ENCODE measurements at places on chromosomes 5 and 9.

- no peak for DNase-seq
Measured at GRCh38 chr9:36855448-36856315, 178.4 kb downstream of the PAX5 start.

GRCh38 chr5:79471556-79471955 lies 42.4 kb downstream of the HOMER1 start:
- no peak for DNase-seq

DNA sequence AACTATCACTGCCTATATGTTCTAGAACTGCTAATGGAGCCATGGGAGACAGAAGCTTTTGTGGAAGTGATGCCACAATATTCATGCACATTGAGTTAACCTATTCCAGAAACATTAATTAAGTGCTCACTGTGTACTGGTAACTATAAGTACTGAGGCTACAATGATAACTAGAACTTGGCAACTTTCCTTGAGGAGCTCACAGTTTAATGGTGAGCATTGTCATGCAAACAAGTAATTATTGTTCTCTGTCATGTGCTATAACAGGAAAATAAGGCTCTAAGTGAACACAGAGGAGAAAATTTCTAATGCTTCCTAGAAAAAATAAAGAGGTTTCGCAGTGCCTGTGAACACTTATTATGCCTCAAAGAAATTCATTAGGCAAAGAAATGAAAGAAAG lies 142.2 kb downstream of the BAAT start:
- no peak for DNase-seq

DNA sequence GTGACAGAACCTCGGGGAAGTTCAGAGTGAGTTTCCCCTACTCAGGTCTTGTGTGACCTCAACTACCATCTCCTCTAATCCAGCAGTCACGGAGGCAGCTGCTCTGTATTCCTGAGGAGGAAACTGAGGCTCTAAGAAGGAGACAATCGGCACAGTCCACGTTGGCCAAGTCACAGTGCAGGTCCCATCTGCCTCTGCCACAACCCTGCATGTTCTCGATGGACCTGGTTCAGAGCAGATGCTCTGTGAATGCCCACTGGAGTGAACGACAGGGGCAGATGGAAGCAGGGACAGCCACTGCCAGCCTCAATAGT lies 722 bp upstream of the ERGIC1 start:
- DNase-seq, result no peak

GRCh38 chr9:86356871-86357866 lies 3.0 kb upstream of the TUT7 start:
- DNase-seq, result no peak

GRCh38 chr9:17905366-17905765 lies 326.5 kb downstream of the SH3GL2 start:
- no peak for DNase-seq

GRCh38 chr9:126989847-126990842 lies 75.6 kb downstream of the RALGPS1 start:
- no peak for DNase-seq

GRCh38 chr5:146072595-146072994 lies 32.8 kb downstream of the PLAC8L1 start:
- DNase-seq, result no peak

- peak; percentile 20 for DNase-seq
Measured at GRCh38 chr5:14687023-14687665, 22.6 kb downstream of the OTULIN start.

DNA sequence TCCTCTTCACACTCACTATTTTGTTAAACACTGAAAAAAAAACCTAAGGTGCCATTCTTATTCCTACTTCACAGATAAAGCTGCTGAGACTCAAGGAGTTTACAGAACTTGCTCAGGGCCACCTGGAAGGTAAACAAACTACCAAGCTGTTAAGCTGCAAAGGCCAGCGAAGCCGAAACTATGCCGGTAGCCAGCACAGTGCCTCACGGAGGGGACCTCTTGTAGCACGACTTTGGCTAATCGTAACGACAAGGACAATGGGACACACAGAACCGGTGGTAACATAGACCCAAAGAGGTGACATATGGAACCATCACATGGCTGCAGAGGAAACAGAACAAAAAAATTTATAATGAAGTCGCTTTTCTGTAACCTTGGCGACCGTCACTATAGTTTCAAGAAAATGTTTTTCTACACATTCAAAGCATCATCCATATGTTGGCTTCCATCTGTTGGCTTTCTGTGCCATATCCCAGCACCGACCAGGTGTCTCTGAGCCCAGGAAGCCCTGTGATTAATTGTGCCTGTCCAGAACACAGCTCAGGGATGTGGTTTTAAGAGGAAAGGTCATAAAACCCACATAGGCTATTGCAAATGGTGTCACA lies 60.3 kb downstream of the S1PR3 start:
- no peak for DNase-seq

DNA sequence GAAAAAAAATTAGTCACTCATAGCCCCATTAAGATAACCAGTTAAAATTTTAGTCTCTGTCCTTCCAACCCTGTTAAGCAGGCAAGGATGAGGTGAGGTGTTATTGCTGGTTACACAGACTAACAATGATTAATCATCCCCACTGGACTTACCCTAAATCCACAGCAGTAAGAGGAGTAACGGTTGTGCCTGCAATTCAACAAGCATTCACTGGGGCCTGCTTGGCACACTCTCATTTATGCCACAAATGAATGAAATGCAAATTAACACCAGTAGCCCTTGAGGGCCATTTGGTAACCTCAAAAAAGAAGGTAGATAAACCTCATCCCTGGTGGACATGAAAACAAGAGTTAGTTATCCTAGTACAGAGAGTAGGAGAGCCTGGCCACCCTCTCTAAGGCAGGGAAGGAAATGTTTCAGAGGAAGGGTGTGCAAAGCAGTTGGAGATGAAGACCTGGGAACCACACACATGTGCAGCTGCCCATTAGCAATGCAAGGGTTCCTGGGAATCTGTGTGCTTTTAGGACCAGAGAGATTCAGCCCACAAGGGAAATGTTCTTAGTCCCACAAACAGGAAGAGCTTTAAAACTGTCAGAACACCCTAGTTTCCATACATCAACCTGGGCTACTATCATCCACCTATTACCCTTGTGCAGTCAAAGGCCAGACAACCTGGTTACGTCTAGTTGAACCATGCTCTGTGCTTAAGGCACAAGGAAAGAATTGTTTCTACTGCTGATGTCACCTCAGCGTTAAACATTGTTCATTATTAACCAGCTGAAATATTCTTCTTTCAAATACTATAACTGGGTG lies 7.7 kb downstream of the LHFPL2 start:
- no peak for DNase-seq

- DNase-seq, result no peak
Measured at GRCh38 chr9:96453625-96454024, 3.7 kb downstream of the HABP4 start.

GRCh38 chr9:16013366-16013765 lies 460.5 kb downstream of the CCDC171 start:
- DNase-seq, result no peak

- no peak for DNase-seq
Measured at GRCh38 chr9:80077059-80077458, 505.3 kb downstream of the TLE4 start.

DNA sequence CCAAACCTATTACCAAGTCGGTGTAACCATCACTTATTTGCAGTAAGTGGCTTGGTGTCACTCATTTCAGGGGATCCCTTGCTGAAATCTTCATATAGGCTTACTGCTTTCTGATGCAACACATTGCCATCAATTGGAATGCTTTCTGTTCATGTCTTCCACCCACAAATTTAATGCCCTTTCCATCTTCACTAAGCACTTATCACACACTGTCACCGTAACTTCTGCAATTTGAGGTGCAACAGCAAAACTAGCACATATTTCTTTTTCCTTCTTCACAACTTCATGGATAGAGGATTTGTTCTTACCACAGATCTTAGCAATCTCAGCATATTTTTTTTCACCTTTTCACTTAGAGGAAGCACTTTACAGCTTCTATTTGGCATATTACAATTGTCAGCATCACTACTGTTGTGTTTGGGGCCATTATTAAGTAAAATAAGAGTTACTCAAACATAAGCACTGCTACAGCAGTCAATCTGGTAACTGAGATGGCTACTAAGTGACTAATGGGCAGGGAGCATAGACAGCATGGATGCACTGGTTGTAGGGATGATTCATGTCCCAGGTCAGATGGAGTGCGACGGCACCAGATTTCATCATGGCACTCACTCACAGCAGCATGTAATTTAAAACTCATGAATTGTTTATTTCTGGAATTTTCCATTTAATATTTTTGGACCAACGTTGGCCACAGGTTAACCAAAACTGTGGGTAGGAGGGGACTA lies 70.1 kb downstream of the PIP5K1B start:
- DNase-seq, result no peak

DNA sequence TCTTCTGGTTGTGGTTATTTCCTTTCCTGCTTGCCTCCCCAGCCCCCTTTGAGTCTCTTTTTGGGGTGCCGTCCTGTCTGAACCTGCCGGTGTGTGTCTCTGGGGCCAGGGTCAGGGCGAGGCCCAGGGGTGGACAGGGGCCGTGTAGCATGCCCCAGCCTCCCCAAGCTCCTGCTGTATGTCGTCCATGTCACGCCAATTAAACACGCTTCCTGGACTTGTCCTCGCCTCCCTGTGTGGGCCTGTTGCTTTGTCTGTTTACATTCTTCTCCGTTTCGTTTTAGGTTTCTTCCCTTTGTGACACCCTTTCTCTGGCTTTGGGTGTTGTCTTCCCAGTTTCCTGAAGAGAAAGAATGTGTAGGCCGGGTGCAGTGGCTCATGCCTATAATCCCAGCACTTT lies 28.5 kb upstream of the HMCN2 start:
- DNase-seq, result no peak

- DNase-seq, result peak; percentile 87
Measured at GRCh38 chr5:113250341-113250953, 184.3 kb downstream of the TSSK1B start.

- DNase-seq, result no peak
Measured at GRCh38 chr9:110545705-110546104, 33.8 kb downstream of the SVEP1 start.

- no peak for DNase-seq
Measured at GRCh38 chr5:175337680-175338079, 106.3 kb downstream of the DRD1 start.

- no peak for DNase-seq
Measured at GRCh38 chr5:11851416-11851815, 52.8 kb downstream of the CTNND2 start.

- peak; percentile 27 for DNase-seq
Measured at GRCh38 chr5:160021831-160022446, 13.0 kb downstream of the TTC1 start.

- no peak for DNase-seq
Measured at GRCh38 chr9:2284770-2285169, 269.6 kb downstream of the SMARCA2 start.

DNA sequence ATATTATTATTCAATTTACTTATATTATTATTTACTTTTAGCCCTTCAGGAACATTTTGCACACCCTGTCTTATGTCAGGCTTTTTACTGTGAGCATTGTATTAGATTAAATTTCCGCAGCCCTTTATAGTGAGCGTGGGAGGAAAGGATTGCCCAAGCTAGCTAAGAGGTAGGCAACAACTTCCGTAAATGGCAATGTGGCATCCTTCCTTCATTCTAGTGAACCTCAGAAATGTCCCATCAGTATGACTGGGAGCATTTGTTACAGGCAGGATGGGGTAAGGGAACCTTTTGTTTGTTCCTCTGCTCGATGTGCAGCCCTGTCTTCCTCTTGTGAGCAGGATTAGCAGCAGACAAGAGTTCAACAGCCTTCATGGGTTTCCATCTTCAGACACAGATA lies 6.2 kb upstream of the CD180 start:
- DNase-seq, result no peak

- DNase-seq, result no peak
Measured at GRCh38 chr9:134204991-134205578, 40.7 kb upstream of the RNU6ATAC start.

- peak; percentile 34 for DNase-seq
Measured at GRCh38 chr9:34227445-34227844, 48.6 kb downstream of the UBAP1 start.

DNA sequence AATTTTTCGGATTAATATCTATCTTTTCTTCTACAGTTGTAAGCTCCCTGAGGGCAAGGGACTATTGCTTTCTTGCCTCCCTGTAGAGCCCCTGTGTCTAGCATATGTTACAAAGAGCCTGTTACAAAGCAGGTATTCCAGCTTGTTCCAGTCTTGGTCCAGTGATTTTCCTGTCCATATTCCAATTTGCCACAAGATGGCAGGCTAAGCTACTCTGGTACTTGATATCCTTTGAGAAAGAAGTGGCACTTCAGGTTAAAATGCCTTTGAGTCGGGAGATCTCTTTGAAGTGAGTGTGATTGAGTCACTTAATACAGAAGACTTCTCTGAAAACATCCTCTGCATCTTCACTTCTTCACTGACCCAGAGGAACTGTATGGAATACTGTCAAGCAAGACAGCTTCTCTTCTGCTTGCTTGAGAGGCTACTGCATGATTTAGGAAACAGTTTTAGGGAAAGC lies 24.5 kb downstream of the CAVIN4 start:
- DNase-seq, result no peak

GRCh38 chr5:51895834-51896233 lies 512.6 kb downstream of the ISL1 start:
- DNase-seq, result no peak
